Umbilical cord (tissue), 2 donors: ENCODE measurements at places on chromosomes 3 and 15. TPM values are rescaled to one million over a fixed set of nuclear protein-coding genes. Genes with fewer than 3 reads are reported as not detected.
A peak's percentile ranks its signal among the peaks of the same experiment; 100 is the strongest.

ZNF639 gene
- 30.1 TPM for total RNA-seq

TOPBP1 gene
- total RNA-seq, result 37.8 TPM

- no peak for DNase-seq
Measured at GRCh38 chr3:38579551-38580449, 69.7 kb downstream of the SCN5A start.

SAMD7 gene
- 1.9 TPM for total RNA-seq

ZMAT3 gene
- 14.4 TPM for total RNA-seq

DNA sequence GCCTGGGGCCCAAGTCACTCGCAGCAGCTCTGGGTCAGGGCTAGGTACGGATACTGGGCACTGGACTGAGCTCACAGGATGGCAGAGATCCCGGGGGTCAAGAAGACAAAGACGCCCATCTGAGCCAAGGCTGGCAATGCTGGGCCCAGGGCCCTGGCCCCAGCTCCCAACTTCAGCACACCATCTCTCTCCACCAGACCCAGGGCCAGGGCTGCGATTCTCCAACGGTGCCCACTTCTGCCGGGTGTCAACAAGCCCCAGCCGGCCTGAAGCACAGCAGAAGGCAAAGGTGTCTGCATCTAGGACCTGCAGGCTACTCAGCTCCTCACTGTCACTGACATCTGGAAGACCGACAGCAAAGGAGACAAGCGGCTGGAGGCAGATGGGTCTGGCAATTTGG lies 8.6 kb downstream of the WDR73 start:
- no peak for DNase-seq

GRCh38 chr3:54572197-54572895 lies 355.5 kb downstream of the LRTM1 start:
- no peak for DNase-seq

DNA sequence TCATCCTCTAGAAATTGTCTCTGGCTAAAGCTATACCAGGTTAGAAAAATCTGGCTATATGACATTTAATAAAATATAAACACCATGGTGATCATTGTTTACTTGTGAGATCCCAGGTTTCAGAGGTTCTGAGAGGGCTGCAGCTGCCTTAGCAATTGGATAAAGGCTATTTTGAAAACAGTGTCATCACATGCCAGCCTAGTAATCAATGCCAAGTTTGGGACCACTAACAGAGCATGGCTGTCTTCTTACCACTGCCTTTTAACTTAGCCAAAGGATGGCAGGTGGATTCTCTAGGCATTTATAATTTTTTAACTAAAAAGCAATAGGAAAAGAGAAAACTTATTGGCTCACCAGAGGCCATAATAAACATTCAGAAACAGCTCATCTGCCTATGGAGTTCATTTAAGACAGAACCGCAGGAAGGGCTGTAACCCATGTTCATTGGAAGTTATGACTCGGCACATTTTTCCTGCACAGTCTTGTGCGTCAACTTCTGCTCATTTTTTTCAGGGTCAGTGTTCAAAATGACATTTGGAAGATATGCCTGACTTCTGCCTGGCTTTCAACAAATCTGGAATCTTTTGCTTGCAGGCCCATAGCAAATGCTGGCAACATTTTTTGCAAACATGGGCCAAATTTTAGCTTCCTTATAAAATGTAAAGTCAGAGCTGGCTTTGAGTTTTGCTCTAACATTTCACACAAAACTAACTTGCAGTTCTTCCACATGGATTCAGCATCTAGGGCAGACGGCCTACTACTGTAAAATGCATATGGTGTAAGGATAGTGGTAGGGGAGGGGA lies 476.0 kb upstream of the TBL1XR1 start:
- peak; percentile 83 for DNase-seq

BLOC1S6 gene
- 90.3 TPM for total RNA-seq

- DNase-seq, result no peak
Measured at GRCh38 chr3:149555927-149556326, 81.4 kb downstream of the TM4SF4 start.

WDR72 gene
- total RNA-seq, result 5.1 TPM

GRCh38 chr3:181363231-181363630 lies 348.5 kb upstream of the SOX2 start:
- DNase-seq, result no peak

- DNase-seq, result no peak
Measured at GRCh38 chr3:68740087-68740486, 192.3 kb downstream of the TAFA4 start.

DNA sequence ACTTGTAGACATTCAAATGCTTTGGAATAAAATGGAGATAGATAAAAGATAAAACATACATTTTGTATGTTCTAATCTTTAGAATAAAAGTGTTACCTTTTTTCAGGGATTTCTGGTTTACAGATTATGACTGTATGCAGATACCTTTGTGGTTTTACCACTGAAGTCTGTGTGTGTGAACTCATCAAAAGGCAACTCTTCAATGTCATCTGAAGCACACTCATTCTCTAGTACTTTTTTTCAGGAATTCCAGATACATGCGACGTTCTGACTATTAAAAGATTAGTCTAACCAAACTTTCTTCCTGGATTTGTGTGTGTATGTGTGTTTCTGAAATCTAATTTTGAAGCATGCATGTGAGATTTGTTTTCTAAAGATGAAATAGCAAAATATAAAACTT lies 188.6 kb downstream of the NLGN1 start:
- DNase-seq, result no peak

DNA sequence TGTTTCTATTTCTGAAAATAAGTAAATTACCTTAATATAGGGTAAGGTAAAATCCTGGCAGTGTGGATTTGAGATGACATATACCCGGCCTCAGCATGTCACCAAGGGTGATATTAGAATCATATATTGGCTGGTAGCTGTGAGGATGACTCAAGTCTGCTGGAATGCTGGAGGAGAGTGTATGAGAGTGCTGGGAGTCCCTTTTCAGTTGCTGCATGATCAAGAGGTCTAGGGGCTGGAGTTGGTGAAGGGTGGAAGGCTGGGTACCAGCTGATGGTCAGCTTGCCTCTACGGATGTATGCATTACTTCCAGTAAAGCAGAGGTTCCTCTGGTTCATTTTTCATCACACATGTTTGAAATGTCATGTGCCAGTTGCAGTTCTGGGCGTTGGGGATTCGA lies 40.6 kb downstream of the SLC25A26 start:
- no peak for DNase-seq

DNA sequence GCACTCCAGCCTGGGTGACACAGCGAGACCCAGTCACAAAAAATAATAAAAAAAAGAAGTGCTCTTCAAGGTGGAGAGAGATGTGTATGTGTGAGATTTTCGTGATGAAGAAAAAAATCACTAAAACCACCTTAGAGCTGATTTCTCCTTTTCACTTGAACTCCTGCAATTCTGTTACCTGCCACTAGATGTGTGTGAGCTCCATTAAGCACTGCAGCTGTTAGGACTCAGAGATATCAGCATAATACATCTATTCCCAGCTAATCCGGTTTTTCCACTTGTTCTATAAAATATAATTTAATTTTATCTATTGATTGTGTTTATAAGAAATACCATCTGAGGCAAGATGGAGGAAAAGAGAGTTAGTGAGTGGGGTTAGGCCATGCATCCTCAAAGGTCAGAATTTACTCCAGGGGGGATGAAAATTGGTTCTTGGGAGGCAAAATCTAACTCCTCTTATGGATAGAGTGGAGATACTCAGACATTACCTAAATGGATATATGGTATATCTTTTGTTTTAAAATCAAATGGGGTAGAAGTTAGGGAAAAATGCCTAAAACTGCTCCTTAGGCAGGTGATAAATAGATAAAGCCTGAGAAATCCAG lies 152.7 kb downstream of the IL20RB start:
- peak; percentile 30 for DNase-seq

USP50 gene
- total RNA-seq, result not detected

IL5RA gene
- 3.9 TPM for total RNA-seq

DNA sequence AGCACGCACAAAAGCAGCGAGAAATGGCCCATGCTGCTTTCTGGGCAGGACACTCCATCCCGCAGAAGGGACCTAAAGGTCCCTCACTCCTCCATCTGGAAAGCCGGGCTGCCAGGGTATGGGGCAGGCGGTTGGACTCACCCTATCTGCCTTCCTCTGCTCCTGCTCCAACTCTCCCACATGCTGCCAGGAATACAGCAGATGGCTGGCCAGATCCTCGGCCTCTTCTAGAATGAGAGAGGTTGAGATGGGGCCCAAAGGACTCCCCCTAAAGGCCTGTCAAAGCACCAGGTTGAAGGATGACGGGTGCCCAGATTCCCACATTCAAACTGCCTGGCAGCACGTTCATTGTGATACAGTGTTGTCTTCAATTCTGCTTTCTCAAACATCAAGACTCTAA lies 85.1 kb upstream of the C2CD4B start:
- no peak for DNase-seq

DNA sequence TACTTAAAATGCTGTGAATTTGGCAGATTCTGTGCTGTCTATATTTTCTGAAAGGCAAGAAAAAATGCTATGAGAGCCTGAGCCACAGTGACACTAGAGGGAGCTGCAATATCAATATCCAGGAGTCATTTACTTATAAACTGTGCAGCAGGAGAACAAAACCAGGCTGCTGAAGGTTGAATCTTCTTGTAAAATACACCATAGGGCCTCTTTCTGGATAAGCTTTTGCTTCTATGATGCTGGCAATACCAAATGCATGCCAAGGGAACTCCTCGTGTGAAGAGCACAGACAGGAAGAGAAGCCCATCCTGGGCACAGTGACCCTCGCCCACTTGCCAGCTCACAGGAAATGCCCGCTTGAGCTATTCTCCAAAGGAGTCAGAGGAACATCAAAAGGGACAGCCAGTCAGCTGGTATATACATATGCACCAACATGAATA lies 48.0 kb upstream of the TSPAN3 start:
- DNase-seq, result peak; percentile 91

- DNase-seq, result no peak
Measured at GRCh38 chr3:85667744-85668143, 709.0 kb downstream of the CADM2 start.

- no peak for DNase-seq
Measured at GRCh38 chr15:96583671-96584070, 253.2 kb downstream of the NR2F2 start.

DNA sequence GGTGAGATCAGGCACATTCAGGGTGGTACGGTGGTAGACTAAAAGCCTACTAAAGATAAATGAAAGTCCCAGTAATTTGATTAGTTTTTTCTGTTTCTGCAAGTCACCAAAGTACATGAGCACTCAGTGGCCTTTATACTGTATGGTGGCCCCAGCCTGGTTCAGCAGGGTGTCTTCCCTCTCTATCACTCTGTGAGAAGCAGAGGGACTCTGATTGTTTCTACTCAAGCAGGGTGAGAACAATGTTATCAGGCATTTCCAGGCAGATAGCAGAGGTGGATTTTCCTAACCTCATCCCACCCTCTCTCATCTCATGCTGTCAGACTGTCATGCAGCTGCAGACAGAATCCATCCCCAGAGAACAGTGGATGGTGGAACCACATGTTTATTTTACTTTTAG lies 71.5 kb upstream of the BFSP2 start:
- no peak for DNase-seq

DNA sequence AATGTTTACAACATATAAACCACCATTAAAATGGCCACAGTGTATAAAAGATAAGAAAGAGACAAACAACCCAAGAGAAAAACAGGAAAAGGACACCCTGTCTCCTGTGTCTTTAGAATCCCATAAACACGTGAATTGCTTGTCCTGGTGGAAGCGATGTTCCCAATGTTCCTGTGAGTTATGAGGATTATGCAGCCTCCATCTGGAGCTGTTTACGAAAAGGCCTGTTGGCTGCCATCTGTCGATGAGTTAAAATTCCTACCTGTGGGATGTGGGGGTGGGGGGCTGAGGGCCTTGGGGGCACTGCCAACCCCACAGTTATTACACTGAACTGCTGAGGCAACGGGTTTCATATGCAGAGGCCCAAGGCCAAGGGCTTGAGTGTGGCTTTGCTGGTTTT lies 13.6 kb downstream of the NISCH start:
- no peak for DNase-seq

- DNase-seq, result no peak
Measured at GRCh38 chr3:31448035-31448881, 84.5 kb upstream of the STT3B start.

CFAP100 gene
- 3.4 TPM for total RNA-seq

DNA sequence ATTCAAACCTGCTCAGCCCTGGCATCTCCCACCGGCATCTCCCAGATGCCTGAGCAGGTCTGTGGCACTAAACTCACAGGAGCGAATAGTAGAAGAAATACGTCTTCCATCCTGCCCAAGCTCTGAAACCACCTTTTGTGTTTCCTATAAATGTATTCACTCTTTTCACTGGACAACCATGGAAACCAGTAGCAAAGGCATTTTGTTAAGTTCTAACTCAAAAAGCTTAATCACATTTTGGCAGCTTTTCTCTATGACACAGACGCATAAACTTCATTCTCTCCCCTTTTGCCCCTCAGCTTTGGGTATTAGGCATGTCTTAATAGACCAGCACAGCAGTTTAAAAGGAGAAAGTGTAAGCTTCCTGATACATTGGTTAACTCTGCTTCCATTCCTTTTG lies 24.5 kb upstream of the ARNT2 start:
- no peak for DNase-seq

DNA sequence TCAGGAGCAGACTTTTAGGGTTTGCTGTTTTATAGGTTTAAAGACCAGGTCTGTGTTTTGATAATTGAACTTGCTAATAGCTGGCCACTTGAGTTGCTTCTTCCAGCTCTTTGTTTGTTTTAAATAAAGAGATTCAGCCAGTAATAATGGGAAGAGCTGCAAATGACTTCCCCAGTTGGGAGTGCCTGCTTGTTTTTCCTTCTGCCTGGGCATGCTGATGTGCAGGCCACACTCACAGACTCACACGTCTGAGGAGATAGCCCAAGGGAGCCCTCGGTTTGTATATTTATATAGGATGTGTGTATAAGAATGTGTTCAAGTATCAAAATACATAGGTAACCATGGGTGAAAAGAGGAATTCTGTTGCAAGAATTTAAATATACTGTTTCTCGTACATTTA lies 78.2 kb upstream of the BOC start:
- no peak for DNase-seq

TGM4 gene
- total RNA-seq, result 3.1 TPM

DNA sequence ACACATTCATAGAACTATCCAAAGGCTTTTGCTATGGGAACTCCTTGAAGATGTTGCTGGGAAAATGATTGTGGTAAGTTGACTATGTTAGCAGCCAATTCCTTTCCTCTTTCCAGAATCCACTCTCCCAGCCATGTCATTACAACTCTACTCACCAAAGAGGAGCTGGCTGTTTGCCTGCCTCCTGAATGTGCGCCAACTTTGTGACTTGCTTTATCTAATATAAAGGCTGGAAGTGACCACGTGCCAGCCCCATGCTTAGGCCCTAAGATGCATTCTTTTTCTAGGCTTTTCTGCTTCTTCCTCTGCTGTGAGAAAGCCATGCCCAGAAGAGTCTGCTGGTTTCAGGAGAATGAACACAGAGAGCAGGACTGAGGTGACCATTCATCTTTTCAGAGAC lies 182.2 kb downstream of the GABRB3 start:
- DNase-seq, result no peak

MDFIC2 gene
- not detected for total RNA-seq

DNA sequence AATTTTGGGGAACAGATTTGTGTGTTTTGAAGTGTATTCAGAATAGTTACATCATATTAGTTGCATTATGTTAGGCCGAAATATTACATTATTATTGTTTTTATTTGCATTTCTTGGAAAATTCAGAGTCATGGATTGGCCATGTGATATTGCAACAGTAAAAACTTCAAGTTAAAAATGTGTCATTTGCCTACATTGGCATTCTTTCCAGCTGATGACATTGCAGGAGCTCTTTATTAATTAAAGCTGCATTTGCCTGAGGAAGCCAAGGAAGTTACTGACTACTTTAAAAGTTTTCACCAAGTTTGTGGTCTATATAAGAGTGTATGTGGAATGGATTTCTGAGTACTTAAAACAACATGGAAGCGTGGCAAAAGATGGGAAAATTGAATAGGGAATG lies 726.4 kb upstream of the SGO1 start:
- DNase-seq, result no peak

KATNBL1 gene
- 91.2 TPM for total RNA-seq
